Activated CD4-positive, alpha-beta T cell treated with anti-CD3 and anti-CD28 coated beads for 1 hour (primary cell): ENCODE measurements at places on chromosomes 1 and 21.

GRCh38 chr1:203867802-203868201, 6.4 kb downstream of the SNRPE start:
- no peak for DNase-seq

GRCh38 chr1:54275349-54275748, 75.4 kb downstream of the MRPL37 start:
- no peak for DNase-seq

GRCh38 chr1:244164511-244164890, 113.4 kb downstream of the ZBTB18 start:
- DNase-seq, result no peak

DNA sequence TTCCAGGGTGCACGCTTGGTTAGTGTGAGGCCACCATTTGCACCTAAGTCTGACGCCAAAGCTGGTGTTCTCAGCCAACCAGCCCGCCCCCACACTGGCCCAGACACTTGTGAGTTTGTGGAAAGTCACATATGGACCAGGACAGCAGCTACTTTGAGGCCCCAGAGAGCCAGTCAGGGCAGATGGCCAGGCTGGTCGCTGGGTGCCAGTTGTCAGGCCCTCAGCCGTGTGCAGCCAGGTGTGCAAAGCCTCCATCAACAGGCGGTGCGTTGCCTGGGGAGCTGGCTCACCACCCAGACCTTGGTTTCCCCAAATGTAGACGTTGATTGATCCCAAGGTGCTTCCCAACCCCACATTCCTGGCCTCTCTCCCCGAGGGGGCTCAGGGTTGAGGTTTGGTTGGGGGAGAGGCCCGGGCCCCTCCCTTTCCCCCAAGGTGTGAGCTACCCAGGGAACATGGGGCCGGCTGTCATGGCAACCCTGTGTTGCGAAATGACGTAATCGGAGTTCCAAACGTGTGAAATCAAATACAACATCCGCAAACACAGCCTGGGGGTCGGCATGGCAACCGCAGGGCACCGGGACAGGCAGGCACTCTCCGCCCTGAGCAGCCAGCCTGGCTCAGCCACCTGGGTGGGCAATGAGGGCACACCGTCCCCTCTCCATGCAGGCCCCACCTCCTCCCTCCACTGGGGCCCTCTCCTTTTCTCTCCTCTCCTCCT, 42.2 kb upstream of the WNT4 start:
- DNase-seq, result no peak

DNA sequence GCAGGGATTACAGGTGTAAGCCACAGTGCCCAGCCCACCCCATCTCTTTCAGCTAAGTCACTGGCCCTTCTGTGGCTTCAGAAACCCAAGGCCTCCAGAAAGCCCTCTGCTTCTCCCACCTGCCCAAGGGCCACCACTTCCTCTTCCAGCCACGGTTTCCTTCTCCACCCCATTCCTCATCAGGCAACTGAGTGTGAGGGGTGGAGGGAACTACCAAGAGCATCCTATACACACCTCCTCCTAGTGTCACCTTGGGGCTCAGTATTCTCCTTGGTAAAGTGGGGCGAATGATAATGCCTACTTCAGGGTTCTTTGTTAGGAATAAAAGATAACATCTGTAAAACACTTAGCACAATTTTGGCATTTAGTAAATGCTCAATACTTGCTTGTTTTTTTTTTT, 30.0 kb downstream of the KNCN start:
- no peak for DNase-seq
